Pons (tissue), 1 donor: ENCODE measurements at places on chromosomes 1 and 21.
A peak's percentile ranks its signal among the peaks of the same experiment; 100 is the strongest.

GRCh38 chr1:167594822-167595221, 35.2 kb upstream of the RCSD1 start:
- no peak for DNase-seq

DNA sequence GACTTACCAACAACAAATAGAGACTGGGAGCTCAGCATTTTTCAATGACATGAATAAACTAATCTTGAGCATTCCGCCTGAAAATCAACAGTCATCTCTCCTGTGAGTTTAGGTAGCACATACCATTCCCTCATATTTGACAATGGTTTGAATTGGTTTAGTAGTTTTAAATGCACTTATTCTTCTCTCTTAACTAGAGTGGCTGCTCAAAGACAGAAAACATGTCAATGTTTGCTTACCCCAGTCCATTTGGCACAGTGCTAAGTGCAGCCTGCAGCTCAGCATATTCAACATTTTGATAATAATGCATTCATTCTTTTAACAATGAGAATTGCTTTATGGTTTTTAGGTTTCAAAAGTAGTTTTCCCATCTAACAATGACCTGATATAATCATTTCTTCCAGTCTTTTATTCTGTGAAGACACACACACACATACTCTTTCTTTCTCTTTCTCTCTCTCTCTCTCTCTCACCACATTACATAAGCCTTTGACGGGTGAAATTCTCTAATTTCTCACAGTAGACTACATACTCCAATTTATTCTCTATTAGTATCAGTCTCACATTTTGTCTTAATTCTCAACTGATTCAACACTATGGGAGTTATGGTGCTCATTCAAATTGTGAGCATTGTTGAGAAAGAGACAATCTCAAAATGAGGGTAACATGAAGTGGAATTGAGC, 432.3 kb downstream of the LRRIQ3 start:
- DNase-seq = no peak

GRCh38 chr1:115116512-115116911, 27.2 kb upstream of the TSPAN2 start:
- no peak for DNase-seq

DNA sequence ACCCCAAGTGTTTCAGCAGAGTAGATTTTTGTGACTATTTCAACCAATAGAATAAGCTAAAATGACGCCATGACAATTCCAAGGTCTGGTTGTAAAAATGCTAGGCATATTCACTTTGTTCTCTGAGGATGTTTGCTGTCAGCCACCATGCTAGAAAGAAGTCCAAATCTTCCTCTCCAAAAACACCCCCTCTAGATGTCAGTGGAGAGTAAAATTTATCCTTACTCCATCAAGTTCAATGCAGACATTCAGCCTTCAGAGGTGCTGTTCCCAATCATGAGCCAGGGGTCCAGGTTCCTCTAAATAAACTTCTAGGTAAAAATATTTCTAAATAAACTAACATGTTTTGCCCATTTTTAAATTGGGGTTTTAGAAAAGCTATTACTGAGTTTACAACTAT, 395.4 kb upstream of the ADAMTS5 start:
- peak; percentile 6 for DNase-seq

GRCh38 chr1:54564312-54565112, 16.5 kb downstream of the ACOT11 start:
- no peak for DNase-seq

DNA sequence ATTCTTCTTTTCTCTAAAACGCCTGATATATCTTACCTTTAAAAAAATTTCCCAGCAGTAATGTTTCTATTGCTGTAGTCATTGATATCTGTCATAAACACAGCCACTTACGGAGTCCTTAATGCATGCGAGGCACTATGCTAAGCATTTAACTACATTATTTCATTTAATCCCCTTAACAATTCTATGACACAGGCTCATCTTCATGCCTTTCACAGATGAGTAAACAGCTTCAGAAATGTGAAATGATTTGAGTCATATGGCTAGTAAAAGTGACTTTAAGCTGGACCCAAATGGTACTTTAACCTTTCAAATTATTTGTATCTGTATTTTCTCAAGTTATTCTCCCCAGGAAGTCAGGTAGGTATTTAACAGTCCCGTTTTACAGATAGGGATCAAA, 125.1 kb upstream of the FGGY start:
- DNase-seq = no peak

DNA sequence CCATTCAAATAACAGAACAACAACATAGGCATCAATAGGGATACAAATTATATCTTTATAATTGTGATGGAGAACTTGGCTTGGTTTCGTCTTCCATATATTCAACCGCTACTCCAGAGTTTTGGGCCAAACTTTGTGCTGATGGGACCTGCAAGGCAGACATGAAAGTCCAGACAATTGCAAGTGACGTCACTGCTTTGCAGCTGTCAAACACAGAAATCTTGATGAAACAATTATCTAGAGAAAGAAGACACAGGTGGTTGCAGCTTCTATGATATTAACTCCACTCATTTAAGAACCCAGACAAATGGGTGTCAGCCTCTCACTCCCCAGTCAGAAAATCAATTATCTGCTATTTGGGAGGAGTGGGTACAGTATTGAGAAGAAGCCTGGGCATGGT, 390.6 kb downstream of the NUF2 start:
- DNase-seq = no peak

GRCh38 chr1:112805155-112805853, 90.2 kb upstream of the PPM1J start:
- no peak for DNase-seq

GRCh38 chr1:172515436-172515835, 17.5 kb upstream of the SUCO start:
- DNase-seq = no peak

GRCh38 chr21:17612023-17612564, 607 bp downstream of the BTG3 start:
- DNase-seq = no peak

DNA sequence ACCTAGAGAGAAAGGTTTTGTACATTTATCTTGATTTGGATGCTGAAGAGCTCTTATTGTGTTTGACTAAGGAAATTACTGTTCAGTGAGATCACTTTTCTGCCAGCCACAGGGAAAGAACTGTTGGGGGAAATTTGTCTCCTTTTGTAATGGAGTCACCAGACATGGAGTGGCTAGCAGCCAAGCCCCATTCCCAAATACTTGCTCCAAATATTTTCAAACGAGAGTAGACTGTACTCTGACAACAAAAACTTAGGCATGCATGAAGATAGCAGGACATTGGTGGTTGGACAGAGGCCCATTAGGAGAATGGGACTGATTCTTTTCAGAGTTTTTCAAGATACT, 21.1 kb downstream of the IPO9 start:
- peak; percentile 25 for DNase-seq

GRCh38 chr1:115839029-115839678, 1.8 kb downstream of the NHLH2 start:
- peak; percentile 15 for DNase-seq

GRCh38 chr1:159079525-159079924, 3.0 kb upstream of the AIM2 start:
- no peak for DNase-seq
